ENCODE measurements at places on chromosomes 4 and X.

DNA sequence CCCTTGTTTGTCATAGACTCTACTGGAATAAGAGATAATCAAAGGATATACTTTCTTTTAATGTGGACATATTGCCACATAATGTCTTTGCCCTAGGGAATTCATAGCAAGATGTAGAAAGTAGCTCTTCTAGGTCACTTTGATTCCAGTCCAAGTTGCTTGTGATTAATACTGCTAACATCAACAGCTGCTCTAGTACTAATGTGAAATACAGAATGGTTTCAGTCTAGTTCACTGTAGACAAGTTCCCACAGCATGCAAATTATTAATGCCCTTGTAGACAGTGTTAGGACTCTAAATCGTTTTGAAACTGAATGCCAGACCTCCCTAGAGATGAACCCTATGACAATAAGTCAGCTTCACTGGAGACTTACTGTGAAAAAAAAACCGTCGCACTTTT is 494.6 kb upstream of the ATOH1 start:
- H3K36me3 ChIP-seq = no peaks in the 10 kb centered on the region
- H3K27me3 ChIP-seq = no peaks in the 10 kb centered on the region
- no peaks in the 10 kb centered on the region for H3K4me1 ChIP-seq
- H3K4me3 ChIP-seq = no peak overlapping the region
- no peak for DNase-seq

DNA sequence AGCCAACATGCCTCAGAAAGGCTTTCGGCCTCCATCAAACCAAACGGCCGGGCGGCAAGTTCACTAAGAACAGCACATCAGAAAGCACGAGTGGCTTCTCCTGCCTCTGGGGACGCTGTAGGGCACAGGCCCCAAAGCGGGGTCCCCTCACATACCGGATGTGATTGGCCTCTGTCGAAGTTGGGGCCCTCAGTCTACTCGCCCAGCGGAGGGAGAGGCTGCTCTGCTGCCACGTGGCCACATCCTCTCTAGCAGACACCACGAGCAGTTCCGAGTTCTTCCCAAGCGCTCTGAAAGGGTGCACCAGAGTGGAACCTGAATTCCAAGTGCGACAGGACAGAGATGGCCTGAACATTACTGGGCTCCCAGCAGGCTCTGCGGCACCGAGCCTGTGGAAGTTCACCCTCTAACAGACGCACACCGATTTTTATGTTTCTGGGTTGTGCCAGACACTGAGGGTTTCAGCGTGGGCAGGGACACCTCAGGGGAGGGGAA is 21.1 kb downstream of the NOP14 start:
- DNase-seq = no peak
- H3K4me1 ChIP-seq = no peaks in the 10 kb centered on the region
- no peak overlapping the region for H3K4me3 ChIP-seq
- H3K27me3 ChIP-seq = no peaks in the 10 kb centered on the region
- peaks cover 96% of the 10 kb centered on the region for H3K36me3 ChIP-seq

DNA sequence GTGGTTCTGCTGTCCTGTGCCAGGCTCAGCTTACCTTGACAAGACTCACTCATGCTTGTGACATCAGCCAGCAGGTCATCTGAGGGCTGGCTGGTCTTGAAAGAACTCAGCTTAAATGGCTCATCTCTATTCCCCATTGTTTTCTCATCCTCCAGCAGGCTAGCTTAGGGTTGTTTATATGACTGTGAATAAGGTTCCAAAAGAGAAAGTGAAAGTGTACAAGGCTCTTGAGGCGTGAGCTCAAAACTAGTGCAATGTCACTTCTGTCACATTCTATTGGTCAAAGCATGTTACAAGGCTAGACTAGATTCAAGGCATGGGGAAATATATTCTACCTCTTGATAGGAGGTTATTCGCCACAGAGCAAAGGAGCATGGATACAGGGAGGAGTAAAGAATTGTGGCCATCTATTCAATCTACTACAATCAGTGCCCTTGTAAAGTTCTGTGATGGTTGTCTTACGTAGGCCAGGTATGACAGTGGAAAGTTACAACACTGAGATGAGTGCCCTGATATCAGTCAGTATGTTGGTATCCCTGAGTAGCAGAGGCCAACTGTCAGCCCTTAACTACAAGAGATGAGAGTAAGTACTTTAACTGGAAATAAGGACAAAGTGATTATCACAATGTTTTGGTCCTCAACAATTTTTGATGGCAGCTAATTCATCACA is 19.8 kb upstream of the TMLHE start:
- no peaks in the 10 kb centered on the region for H3K36me3 ChIP-seq
- no peak overlapping the region for H3K27ac ChIP-seq

GRCh38 chrX:68579810-68580209 is 67.7 kb upstream of the STARD8 start:
- no peaks in the 10 kb centered on the region for H3K4me1 ChIP-seq
- no peak for DNase-seq
- H3K36me3 ChIP-seq = no peaks in the 10 kb centered on the region
- no peak overlapping the region for H3K27ac ChIP-seq
- no peaks in the 10 kb centered on the region for H3K27me3 ChIP-seq
- H3K4me3 ChIP-seq = no peak overlapping the region

- no peaks in the 10 kb centered on the region for H3K36me3 ChIP-seq
- no peak for DNase-seq
- no peak overlapping the region for H3K4me3 ChIP-seq
- H3K27me3 ChIP-seq = no peaks in the 10 kb centered on the region
- H3K4me1 ChIP-seq = no peaks in the 10 kb centered on the region
These were observed 115.5 kb upstream of the MYOZ2 start for GRCh38 chr4:119020158-119020557.

GRCh38 chr4:124907881-124908280 is 195.3 kb upstream of the ANKRD50 start:
- no peak overlapping the region for H3K4me3 ChIP-seq
- H3K4me1 ChIP-seq = no peaks in the 10 kb centered on the region
- no peaks in the 10 kb centered on the region for H3K27me3 ChIP-seq
- H3K36me3 ChIP-seq = no peaks in the 10 kb centered on the region

DNA sequence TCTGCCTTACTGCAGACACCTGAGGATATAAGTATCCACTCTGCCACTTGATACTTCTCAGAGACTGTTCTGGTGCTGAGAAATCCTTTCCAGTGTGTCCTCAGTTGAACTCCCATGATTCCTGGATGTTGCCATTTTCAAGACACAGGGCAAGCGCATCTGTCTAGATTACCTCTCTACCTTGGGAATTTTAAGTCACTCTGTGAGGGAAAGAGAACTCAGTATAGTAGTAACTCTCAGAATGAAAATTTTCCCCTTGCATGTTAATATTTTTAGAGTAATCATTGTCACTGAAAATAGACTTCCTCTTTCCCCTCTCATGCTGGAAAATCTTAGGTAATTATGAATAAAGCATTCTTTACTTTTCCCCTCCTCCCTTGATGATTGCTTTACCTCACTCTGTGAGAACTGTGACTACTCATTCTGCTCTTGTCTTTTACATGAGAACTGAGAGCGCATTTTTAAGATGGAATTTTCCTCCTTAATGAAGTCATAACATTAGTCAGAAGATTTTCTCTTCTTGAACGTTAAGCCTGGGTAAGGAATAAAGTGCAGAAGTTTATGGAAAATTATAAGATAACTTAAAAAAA is 45.0 kb downstream of the TET2 start:
- DNase-seq = no peak
- no peak overlapping the region for H3K27ac ChIP-seq
- H3K36me3 ChIP-seq = no peaks in the 10 kb centered on the region
- no peak overlapping the region for H3K4me3 ChIP-seq
- H3K4me1 ChIP-seq = no peaks in the 10 kb centered on the region

DNA sequence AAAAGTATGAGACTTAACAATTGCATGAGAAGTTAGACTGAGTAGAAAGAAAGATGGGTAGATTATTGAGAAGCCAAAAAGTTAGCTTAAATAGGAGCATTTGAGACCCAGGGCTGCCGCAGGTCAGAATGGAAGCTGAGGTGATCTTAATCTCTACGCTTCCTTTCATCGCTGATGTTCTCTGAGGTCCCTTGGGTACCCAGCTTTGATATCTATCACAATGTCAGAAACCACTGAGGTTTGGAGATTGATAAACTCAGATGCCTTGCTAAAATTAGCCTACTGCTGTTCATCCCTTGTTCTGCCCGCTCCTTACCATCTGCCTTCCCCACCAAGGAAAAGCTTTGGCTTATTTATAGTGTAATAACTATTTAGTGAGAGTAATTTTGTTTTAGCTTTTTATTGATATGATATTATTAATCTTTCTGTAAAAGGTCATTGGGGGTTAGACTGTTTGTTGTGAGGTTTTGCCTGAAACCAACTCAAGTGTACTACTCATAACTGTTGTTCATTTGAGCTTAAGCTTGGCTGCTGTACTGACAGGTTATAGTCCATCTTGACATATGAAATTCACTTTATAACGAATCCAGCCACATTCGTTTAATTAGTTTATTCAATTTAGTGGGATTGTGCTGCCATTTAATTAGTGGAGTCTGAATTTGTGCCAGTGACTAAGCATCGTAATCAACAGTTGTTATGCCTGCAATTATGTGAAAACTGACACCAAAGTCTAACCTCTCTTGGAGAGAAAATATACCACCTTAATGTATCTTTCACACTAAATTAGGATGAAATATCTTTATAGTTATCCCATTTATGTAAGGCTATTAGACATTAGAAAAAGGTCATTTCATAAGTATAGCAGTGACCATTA is 15.1 kb downstream of the MCUB start:
- no peaks in the 10 kb centered on the region for H3K36me3 ChIP-seq
- H3K4me1 ChIP-seq = no peaks in the 10 kb centered on the region
- DNase-seq = no peak
- H3K27me3 ChIP-seq = no peaks in the 10 kb centered on the region
- H3K4me3 ChIP-seq = no peak overlapping the region

DNA sequence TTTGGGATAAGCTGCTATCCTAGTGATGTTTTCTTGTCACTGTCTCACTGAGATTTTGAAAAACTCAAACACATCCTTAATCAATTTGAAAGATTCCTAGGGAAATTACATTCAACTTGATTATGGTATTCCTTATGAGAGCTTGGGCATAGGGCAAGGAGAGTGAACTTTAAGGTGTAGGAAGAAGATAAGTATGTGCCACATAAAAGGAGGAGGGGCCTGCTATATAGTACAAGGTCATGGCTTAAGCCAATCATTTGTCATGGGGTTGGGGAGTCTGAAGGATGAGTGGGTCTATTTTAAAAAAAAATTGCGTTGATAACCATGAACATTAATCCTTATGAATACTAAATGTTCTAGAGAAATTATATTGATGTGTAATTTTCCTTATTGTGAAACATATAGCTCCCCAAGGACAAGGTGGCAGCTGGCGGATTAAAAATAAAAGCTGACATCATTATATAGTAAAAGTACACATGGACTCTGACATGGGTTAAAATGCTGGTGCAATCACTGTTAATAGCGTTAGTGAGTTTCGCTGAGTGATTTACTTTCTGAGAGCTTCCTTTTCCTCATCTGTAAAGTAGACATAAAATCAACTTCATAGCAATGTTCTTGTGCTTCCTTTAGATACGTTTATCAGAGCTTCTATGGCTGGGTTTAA is 17.4 kb downstream of the GALNT7 start:
- H3K36me3 ChIP-seq = no peaks in the 10 kb centered on the region
- H3K4me1 ChIP-seq = peaks cover 5% of the 10 kb centered on the region
- no peaks in the 10 kb centered on the region for H3K27me3 ChIP-seq
- DNase-seq = no peak
- no peak overlapping the region for H3K27ac ChIP-seq

- H3K4me1 ChIP-seq = no peaks in the 10 kb centered on the region
- no peak overlapping the region for H3K27ac ChIP-seq
- H3K36me3 ChIP-seq = no peaks in the 10 kb centered on the region
- no peak overlapping the region for H3K4me3 ChIP-seq
- no peak for DNase-seq
- H3K27me3 ChIP-seq = no peaks in the 10 kb centered on the region
These were observed 126.3 kb downstream of the MID1IP1 start for GRCh38 chrX:38927592-38927991.

- H3K4me3 ChIP-seq = no peak overlapping the region
- DNase-seq = no peak
- H3K36me3 ChIP-seq = no peaks in the 10 kb centered on the region
- no peak overlapping the region for H3K27ac ChIP-seq
- H3K27me3 ChIP-seq = no peaks in the 10 kb centered on the region
- no peaks in the 10 kb centered on the region for H3K4me1 ChIP-seq
These were observed 17.4 kb upstream of the AFF1 start for GRCh38 chr4:86917212-86918039.
